ENCODE measurements at places on chromosomes 4 and X.

DNA sequence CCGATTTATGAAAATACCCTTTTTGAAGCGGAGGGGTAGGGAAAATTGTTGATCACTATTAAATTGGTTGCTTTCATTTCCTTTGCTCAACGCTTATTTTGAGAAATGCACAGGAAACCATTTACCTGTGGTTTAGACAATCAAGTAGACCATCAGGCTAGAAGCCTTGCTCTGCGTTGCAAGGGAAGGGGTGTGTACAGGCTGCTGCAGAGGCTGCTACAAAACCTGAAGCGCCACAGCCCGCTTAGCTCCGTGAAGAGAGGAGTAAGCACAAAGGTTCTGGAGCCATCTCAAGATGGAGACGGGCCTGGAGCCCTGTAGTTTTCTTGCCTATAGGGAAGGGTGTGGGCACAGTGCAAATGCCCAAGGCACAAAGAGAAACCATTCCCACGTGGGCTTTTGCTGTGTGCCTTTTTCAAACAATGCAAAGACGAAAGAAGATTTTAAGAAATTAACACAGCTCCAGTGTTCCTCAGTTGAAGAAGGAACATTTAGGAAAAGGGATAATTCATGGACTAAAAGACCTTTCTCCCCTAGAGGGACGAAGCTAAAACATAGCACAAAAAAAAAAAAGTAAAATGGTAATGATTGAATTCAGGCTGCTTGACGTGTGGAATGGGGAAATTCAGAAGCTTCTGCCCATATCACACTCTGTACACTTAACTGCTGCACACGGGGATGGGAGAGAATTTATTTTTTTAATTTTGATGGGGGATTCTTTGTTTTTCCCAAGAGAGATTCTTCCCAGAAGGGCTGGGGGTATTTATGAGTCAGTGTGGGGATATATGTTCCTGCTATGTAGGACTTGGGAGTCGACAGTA is 3.5 kb downstream of the TMSB4X start:
- DNase-seq: peak; percentile 69

DNA sequence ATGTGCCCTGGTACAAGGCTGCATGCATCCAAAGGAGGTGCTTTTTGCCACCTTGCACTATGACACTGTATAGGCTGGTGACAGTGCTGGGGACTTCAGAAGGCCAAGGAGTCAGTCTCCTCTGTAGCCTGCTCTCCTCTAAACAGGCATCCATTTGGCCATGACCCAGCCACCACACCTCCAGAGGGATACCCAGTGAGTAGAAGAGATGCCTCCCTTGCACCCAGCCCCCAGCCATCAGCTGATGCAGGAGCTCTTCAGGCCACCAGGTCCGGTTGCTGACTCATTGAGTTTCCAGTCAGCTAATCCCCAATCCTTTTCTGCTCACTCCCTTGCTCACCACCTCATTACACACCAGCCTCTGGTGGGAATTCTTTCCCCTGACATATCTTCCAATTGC is 99.8 kb downstream of the PJA1 start:
- DNase-seq: no peak

- DNase-seq: no peak
Observed at GRCh38 chr4:87811977-87812376, 12.6 kb downstream of the IBSP start.

- no peak for DNase-seq
Observed at GRCh38 chr4:81557306-81557705, 85.6 kb upstream of the RASGEF1B start.

- no peak for DNase-seq
Observed at GRCh38 chrX:100874325-100874724, at the start of gene NOX1. TSS of gene NOX1 (minus strand) at chrX:100874359. CDS start at chrX:100874139, 220 bp downstream.

- no peak for DNase-seq
Observed at GRCh38 chrX:131072871-131073571, 14.9 kb downstream of the ARHGAP36 start.

DNA sequence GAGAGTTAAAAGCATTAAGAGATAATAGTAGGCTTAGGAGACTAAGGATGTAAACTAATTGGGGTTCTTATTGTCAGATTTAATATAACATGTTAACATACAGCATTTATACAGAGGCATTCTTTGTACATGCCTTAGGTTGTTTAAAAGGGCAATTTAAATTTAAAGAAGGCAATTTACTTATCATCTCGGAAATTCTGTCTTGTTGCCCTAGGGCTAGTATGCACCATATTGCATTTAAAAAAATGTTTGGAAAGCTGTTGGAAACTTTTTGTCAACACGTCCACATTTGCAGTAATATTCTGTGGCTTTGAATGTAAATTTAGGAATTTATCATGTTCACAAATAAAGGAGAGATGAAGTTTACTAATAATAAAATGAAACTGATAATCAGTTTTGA is 25.5 kb downstream of the GALNT7 start:
- no peak for DNase-seq

GRCh38 chr4:138567696-138568095 is 325.5 kb upstream of the SLC7A11 start:
- no peak for DNase-seq

DNA sequence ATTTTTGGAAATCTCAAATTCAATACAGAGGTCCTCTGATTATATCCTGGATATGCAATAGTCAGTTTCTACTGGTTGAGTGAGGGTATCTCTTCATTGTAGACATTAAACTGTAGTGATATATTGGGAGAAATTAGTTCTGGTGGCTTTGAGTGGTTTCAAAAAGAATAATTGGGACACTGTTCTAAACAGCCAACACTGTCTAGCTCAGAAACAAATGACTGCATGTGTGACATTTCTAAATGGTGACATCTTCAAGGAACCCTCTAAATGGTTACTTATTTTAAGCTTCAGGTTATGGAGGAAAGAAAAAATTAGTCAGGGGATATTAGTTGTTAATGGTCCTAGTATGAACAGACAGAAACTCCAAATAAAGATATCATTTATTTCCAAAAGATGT is 186.2 kb downstream of the LARP7 start:
- no peak for DNase-seq

DNA sequence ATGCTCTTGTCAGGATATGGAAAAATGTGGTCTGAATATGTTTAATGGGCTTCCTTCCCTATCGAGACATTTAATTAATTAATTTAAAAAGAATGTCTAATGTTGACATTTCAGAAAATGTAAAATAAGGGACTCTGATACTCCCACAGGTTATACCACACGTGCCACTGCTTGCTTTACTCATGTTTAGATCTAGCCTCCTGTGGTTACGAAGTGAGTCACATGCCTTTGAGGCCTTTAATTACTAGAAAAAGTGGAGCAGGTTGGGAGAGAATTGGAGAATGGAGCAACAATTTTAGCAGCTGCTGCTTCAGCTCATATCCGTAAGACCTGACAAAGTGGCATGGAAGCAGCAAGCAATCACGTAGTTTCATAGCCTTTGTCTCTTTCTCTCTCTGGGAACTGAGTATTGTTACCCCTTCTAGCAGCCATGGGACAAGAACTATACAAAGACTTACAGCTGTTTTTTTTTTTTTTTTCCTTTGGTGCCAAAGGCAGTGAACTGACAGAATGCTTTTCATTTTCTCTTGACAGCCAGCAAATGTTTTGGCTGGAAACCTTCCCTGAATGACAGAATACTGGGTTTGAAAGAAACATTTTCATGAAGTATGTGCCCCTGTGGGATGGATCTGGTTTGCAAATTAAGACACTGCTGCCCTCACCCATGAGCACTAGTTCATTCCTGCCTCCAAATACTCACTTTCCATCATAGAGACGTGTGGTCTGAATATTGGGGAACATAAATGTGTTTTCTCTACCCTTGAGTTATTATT is 355.1 kb upstream of the PABPC5 start:
- no peak for DNase-seq

DNA sequence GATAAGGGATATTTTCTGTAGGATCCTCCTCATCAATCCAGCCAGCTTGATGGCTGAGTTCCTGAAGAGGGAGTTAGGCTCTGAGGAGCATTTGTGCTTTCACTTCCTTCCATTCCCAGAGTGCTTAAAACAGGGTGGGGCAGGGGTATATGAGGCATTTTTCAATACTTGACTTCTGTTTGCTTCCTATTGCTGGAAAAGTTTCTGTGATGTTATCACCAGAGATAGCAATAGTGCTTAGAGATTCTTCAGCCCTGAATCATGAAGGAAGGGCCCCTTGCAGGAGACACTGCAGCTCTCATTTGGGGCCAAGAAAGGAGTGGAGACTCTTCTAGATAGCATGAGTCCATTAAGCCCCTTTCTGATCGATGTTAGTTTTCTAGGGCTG is 166.7 kb upstream of the RPS6KA3 start:
- DNase-seq: no peak

DNA sequence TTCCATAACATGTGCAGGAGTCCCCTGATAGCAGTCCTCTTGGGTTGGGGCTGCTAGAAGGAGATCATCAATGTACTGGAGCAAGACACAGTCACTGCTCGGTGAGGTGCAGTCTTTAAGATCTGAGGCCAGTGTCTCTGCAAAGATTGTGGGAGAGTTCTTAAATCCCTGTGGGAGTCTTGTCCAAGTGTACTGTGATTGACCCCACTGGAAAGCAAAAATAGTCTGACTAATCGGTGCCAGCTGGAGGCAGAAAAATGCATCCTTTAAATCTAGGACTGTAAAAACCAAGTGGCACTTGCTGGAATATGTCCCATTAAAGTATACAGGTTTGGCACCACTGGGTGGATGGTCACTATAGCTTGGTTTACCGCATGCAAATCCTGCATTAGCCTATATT is 31.1 kb downstream of the SULT1E1 start:
- DNase-seq: no peak

DNA sequence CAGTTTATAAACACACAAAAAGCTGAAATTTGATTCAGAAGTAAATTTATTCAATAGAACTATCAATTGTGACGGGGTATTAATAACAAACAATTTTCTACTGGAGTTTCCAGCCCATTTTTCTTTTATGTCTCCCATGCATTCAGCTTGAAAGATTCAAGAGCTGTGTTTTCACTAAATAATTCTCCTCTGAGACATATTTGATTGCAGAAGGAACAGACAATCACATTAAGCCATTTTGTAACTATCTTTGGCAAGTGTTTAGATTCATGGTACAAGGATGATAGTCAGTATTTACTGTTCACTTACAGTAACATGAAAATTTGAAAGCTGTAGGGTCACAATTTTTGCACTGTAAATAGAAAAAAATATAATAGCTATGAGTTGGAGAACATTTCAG is 198.4 kb upstream of the TACR3 start:
- DNase-seq: no peak

DNA sequence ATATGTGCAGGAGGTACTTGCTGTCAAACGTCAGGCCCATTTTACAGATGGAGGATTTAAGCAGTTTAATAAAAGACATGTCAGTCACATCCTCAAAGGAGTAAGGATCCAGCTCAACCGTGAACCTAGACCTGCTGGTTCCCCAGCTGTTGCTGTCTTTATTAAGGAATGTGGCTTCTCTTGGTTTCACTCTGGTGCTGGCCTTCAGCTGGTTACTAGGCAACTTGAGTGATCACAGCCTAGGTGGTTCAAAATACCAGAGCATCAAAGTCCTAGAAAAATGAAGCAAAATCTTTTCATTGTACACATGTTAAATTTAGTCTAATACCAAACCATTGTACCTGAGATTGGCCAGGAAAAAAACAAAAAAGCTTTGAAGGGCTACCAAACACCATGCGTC is 32.7 kb upstream of the GLRA2 start:
- DNase-seq: no peak

- DNase-seq: no peak
Observed at GRCh38 chrX:9416562-9417348, 48.1 kb upstream of the TBL1X start.

DNA sequence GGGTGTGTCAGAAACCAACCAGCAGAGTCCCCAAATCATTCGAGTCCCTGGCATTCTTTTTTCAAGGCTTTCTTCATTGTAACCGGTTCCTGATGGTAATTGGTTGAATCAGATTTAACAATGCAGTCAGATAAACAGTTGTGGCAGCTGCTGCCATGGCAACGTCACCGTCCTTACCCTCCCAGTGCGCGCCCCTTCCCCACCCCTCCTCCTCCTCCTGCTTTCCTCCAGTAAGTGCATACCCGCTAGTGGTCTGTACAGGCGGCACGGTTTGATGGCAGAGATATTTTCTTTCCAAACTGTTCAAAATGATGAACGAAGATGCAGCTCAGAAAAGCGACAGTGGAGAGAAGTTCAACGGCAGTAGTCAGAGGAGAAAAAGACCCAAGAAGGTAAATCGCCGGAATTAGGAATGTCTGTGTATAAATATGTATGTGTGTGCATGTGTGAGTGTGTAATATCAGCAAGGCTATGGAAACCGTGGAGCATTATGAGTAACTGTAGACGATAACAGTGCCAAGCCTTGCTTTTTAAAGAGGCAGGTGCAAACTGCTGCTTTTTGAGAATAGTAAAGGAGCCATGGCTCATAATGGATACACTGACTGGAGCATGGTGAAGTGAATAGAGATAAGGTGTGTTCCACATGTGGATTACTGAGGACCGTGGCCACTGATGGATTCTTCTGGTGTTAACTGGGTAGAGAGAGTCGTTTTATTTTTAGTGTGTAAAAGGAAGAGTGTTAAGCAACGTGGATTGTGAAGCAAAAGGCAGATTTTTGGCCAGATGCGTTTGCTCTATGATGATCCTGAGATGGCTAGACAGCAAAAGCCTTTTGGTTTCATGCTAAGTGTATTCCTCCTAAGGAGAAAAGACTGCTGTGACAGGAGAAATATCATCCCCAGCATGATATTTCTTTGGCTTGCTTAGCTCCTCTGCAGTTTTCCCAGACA is at the start of gene ANK2:
Gene ANK2 (plus strand): TSS at position 233 of the 950 bp plus-strand sequence. CDS start 76 bp downstream, at position 309.
- no peak for DNase-seq

GRCh38 chrX:68190799-68191198 is 242.5 kb downstream of the OPHN1 start:
- DNase-seq: no peak

GRCh38 chrX:76477353-76477752 is 49.8 kb downstream of the MAGEE1 start:
- DNase-seq: no peak

- no peak for DNase-seq
Observed at GRCh38 chrX:45186643-45187026, 14.0 kb downstream of the DIPK2B start.

GRCh38 chr4:16617011-16617410 is 281.4 kb downstream of the LDB2 start:
- no peak for DNase-seq

GRCh38 chr4:99013884-99014523 is 18.5 kb downstream of the METAP1 start:
- DNase-seq: no peak

GRCh38 chrX:139538907-139539790 is 8.6 kb downstream of the F9 start:
- no peak for DNase-seq

GRCh38 chr4:161680146-161680545 is 483.7 kb downstream of the FSTL5 start:
- DNase-seq: peak; percentile 3

- no peak for DNase-seq
Observed at GRCh38 chrX:130245441-130245840, 23.3 kb downstream of the ZNF280C start.

GRCh38 chr4:150367326-150367725 is 214.6 kb upstream of the MAB21L2 start:
- DNase-seq: no peak

DNA sequence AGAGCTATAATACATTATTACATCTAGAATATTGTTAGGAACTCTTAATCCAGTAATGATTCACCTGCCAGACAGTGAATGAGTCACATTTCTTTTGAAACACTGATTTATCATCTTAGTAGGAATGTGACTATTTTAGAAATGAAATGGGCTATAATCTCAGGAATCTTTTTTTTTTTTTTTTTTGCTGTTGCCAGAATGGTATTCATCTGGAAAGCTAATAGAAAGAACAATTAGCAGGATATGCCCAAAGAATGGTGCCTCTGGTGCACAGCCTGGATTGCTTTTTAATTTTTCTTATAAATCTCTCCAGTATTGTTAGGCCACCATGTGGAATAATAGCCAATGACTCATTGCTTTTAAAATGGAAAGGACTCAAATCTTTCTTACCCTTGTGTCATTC is 181.1 kb upstream of the SMIM31 start:
- DNase-seq: no peak

- DNase-seq: no peak
Observed at GRCh38 chr4:52939325-52939724, 77.2 kb downstream of the RASL11B start.
